ENCODE measurements at places on chromosomes 2 and 18.

DNA sequence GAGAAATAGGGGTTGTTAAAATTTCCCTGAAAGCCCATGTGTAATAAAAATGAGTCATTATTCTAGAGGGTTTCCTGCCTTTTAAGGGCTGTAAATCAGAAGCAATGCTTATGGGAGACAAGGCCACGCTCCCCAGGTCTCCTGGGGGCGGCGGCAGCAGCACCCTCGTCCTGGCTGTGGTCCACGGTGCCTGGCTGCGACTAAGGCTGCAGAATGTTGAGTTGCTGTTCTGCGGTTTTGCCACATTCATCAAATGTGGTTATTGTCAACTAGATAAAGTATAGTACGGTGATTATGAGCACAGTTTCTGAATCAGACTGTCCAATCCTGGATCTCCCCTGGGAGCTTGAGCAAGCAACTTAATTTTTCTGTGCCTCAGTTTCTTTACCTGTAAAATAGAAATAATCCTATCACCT lies 11.9 kb upstream of the AGFG1 start:
- peak; percentile 80 for DNase-seq

GRCh38 chr2:194332799-194333490 lies 1324.1 kb upstream of the SLC39A10 start:
- no peak for DNase-seq

- no peak for DNase-seq
These were observed 470.8 kb downstream of the RIT2 start for GRCh38 chr18:42644729-42645131.

GRCh38 chr2:86613515-86613914 lies 10.2 kb downstream of the RNF103 start:
- no peak for DNase-seq

GRCh38 chr2:36526226-36526625 lies 71.7 kb downstream of the FEZ2 start:
- no peak for DNase-seq

GRCh38 chr2:235066490-235066889 lies 114.7 kb downstream of the SH3BP4 start:
- no peak for DNase-seq

- DNase-seq = peak; percentile 50
These were observed 88.9 kb upstream of the BCL2L11 start for GRCh38 chr2:111031546-111032478.

DNA sequence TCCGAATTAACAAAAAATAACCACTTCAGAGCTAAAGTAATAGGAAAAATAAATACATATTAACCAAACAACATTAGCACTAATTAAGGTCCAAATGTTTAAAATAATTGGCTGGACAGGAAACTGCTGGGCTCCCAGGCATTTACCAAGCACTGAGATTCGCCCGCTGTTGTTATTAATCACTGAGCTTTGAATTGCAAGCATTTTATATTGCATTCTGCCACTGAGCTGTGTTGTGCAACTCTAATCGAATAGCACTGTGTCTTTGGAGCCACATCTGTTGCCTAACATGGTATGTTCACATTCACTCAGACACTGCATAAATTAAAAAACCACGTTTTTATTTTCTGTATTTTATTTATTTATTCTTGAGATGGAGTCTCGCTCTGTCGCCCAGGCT lies 88.9 kb downstream of the SOWAHC start:
- no peak for DNase-seq

GRCh38 chr2:238561230-238561629 lies 134.5 kb downstream of the ASB1 start:
- no peak for DNase-seq

DNA sequence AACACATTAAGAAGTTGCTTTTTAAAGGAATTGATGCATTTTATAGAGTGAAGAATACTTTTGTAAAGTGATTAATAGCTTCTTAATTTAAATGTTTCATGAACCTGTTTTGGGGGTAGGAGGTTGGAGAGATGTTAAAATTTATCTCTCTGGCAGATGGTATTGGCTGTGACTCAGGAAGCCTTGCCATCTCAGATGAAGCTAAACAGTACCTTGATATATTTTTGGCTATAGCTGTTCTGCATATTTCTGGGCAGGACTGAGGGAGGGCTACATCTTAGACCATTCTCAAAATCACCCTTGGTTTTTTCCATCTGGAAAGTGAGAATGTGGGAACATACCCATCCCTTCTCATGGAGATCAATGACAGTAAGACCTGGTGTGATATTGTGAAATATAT lies 13.4 kb downstream of the CAPN14 start:
- no peak for DNase-seq

DNA sequence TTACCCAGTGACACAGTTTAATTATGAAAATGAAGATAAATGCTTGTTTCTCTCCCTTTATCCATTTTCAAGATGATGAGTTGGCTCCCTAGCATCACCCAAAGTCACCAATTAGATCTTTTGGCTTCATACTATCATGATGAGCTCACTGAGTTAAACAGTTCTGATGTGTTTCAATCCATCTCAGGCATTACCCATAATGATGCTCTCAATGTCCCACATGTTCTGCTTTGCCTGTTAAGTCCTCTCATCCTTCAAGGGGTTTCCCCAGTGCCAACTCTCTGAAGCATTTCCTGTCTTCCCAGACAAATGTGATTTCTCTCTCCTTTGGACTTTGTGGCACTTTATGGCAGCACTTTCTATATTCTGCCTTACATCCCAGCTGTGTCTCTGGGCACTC lies 92.6 kb downstream of the EPB41L3 start:
- DNase-seq = no peak

- no peak for DNase-seq
These were observed 54.7 kb upstream of the LRATD1 start for GRCh38 chr2:14577843-14578242.

GRCh38 chr2:112216167-112216566 lies 38.7 kb downstream of the ZC3H8 start:
- DNase-seq = no peak

- no peak for DNase-seq
These were observed 248.7 kb downstream of the ZNF385B start for GRCh38 chr2:179612591-179613298.

- no peak for DNase-seq
These were observed 244.1 kb downstream of the ICOS start for GRCh38 chr2:204180649-204181048.

DNA sequence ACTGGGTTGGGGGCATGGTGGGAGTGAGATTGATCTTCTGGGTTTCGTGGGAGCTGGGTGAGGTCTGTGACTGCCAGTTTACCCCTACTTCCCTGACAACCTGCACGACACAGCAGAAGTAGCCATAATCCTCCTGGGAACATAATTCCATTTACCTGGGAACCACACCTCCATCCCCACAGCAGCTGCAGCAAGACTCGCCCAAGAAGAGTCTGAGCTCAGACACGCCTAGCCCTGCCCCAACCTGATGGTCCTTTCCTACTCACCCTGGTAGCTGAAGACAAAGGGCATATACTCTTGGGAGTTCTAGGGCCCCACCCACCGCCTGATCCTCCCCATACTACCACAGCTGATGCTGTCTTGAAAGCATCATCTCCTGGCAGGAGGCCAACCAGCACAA lies 43.8 kb downstream of the FLACC1 start:
- no peak for DNase-seq

- DNase-seq = no peak
These were observed 239.6 kb downstream of the TDRD15 start for GRCh38 chr2:21363364-21363763.

- no peak for DNase-seq
These were observed 9.1 kb upstream of the C1GALT1C1L start for GRCh38 chr2:43685357-43685756.

DNA sequence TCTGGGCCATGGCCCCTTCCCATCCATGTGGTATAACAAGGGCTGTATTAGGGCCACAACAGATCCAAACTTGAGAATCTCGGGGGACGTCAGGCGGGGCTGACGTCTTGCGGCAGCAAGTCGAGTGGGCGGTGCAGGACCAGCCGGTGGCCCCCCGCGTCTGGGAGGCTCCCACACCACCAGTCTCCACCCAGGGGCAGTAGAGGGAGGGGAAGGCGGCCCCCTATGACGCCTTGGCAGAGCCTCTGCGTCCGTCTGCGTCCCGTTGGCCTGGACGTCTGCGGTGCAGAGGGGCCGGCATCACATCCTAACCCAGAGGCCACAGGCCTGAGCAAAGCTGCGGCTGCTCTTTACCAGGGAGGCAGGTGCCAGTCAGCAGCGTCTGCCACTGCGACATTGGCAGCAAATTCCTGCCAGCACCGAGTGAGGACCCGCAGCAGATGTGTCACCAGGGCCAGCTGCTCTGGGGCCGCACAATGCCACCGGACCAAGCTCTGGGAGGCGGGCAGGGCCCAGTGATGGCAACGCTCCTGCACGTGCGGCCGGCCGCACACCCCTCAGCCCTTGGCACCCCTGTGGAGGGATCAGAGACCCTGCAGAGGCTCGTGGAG lies 73.8 kb downstream of the KCNG2 start:
- DNase-seq = peak; percentile 40

DNA sequence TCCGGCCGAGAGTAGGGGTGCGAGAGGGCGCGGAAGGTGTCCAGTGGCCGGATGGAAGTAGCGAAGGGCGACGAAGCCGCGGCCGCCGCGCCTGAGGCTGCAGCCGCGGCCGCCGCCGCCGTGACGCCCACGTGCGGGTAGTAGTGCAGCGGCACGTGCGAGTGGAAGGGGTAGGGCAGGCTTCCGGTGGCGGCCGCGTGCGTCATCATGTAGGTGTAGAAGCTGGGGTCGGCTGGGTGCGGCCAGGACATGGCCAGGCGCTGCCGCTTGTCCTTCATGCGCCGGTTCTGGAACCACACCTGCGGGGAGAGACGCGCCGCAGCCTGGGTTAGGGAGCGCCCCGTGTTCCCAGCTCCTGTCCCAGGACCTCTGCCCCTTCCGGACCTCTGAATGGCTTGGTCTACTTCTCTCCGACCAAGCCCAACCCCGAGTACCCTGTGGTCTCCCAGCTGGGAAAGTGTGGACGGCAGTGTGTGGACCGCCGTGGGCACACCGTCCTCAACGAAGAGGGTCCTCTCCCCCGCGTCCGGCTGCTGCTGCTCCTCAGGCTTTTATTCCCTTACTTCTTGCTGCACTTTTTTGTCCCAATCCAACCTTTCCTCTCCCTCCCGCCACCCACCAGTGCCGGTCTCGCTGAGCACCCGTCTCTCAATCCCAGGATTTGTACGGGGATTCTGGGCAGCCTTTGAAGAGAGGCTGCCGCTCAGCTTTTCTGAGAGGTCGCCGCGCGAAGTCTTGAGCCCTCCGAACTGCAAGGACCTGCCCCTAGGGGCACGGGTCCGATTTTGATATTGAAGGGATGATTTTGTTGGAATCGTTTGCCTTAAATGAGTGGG lies 3.0 kb downstream of the EVX2 start:
- peak; percentile 58 for DNase-seq

GRCh38 chr2:173021939-173022371 lies 53.7 kb upstream of the MAP3K20 start:
- DNase-seq = no peak

GRCh38 chr2:127105656-127106456 lies 1.1 kb downstream of the BIN1 start:
- DNase-seq = no peak
